ENCODE measurements at places on chromosomes 5 and 9. TPM values are rescaled to one million over a fixed set of nuclear protein-coding genes. Genes with fewer than 3 reads are reported as not detected.

Gene TTC33
- total RNA-seq = 13.5 TPM

Gene PLEKHG4B
- not detected for total RNA-seq

Gene NEUROG1
- total RNA-seq = not detected

Gene DMRT2
- not detected for total RNA-seq

Gene TNC
- total RNA-seq = not detected

DNA sequence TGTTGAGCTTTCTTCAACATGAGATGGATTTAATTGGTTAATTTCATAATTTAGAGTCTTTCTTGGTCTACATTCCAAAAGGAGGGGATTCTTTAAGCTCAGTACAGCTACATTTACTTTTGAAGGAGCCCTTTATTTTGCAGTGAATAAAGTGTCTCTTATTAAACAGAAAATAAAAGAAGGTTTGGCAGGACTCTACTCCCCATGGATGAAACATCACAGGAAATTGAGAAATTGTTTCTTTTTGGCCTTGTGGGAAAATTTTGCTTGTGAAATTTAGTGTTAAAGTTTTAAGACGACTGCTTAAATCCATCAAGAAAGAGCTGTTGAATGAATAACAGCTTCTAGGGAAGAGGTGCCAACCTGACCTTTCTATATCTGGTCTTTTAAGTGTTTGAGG, 187.7 kb downstream of the NTRK2 start:
- H3K27me3 ChIP-seq = peaks cover 53% of the 10 kb centered on the region
- no peaks in the 10 kb centered on the region for H3K36me3 ChIP-seq
- no peak overlapping the region for H3K4me3 ChIP-seq
- H3K4me1 ChIP-seq = no peaks in the 10 kb centered on the region

- peak overlapping the region; percentile 82 for H3K27ac ChIP-seq
- H3K4me1 ChIP-seq = peaks cover 44% of the 10 kb centered on the region
- no peak for DNase-seq
- H3K4me3 ChIP-seq = no peak overlapping the region
- no peaks in the 10 kb centered on the region for H3K27me3 ChIP-seq
Measured at GRCh38 chr5:102289251-102289899, 6.7 kb downstream of the SLCO4C1 start.

- no peak for DNase-seq
- H3K27me3 ChIP-seq = no peaks in the 10 kb centered on the region
- H3K4me3 ChIP-seq = no peak overlapping the region
- no peaks in the 10 kb centered on the region for H3K4me1 ChIP-seq
- no peak overlapping the region for H3K27ac ChIP-seq
Measured at GRCh38 chr5:163645421-163646416, 140.3 kb downstream of the MAT2B start.

DNA sequence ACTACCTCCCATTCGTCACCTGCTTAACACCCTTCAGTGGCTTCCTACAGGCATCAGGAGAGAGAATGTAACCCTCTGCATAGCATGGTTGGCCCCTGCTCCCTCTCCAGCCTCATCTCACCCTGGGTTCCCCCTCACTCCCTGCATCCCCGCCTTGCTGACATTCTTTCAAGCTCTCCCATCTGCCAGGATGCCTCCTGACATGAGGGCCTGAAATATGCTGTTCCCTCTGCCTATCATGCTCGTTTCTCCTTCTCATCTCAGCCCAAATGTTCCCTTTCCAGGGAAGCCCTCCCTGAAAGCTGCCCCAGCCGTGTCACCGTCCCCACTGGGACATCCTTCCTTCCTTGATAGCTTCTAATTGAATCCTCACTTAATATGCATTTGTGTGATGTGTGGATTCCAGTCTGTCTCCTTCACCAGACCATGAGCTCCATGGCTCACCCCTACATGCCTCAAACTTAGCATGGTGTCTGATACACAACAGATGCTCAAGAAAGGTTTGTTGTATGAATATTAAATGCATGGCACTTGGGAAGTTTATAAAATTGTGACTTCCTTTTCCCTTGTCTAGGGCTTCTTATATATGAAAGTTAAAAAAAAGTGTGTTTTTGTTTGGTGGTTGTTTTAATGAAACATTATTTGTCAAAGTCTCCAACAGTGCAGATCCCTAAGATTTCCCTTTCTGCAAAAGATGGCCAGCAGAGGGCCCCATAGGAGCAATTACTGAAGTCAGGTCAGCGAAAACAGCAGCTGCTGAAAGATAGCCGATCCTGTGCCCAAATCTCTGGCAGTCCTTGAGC, 7.3 kb upstream of the C5orf58 start:
- H3K27ac ChIP-seq = peak overlapping the region; percentile 24
- peaks cover 3% of the 10 kb centered on the region for H3K4me1 ChIP-seq
- no peaks in the 10 kb centered on the region for H3K36me3 ChIP-seq
- H3K27me3 ChIP-seq = no peaks in the 10 kb centered on the region
- DNase-seq = peak; percentile 68

DNA sequence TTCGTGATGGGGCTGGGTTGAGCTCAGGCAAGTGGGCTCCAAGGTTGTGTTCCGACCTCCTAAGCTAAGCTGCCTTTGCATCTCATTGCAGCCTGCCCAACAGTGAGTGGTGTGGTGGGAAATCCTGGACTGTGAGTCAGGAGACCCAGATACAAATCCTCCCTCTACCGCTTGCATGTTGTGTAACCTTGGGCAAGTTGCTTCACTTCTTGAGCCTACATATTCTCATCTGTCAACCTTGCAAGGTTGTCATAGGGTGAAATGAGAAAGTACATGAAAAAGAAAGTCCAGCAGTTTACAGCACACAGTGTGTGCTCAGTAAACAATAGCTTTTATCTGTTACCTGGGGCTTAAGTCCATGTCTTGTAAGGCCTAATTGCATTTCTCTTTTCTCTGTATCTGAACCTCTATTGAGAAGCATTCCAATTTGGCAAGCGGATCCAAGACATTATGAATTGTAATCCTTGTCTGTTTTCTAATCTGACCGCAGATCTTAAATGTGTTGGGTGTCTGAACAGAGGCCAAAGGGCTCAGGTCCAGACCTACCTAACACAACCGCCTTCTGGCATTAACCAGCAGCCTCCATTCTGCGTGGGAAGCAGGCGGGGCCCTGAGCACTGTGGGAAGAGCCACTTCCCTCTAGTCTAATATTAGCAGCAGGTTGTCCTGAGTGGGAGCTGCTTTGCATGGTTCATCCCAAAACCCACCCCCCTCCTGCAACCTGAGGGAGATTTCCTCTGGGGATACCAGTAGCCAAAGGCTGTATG, 1.8 kb upstream of the GALNT12 start:
- H3K27me3 ChIP-seq = peaks cover 31% of the 10 kb centered on the region
- no peaks in the 10 kb centered on the region for H3K36me3 ChIP-seq
- DNase-seq = no peak
- peaks cover 20% of the 10 kb centered on the region for H3K4me1 ChIP-seq

DNA sequence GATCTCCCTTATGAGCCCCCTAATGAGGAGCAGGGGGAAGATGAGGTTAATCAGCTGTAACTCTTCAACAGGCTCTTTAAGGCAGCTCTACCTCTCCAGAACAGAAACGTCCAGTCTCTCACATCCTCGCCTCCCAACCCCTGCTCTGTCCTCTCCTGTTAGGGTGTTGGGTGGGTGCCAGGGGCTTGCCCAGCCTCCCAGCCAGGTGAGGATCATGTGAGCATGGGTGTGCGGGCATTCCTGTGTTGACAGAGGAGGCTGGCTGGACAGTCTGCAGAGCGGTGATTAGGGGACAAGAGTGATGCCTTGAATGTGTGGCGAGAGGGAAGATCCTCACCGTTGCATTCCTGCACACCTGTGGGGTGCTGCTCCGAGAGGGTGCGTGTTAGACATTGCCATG, 51.7 kb downstream of the CCDC180 start:
- DNase-seq = no peak
- H3K4me1 ChIP-seq = no peaks in the 10 kb centered on the region
- no peaks in the 10 kb centered on the region for H3K27me3 ChIP-seq
- H3K27ac ChIP-seq = no peak overlapping the region

GRCh38 chr9:110033869-110034268, 174.1 kb downstream of the C9orf152 start:
- peaks cover 10% of the 10 kb centered on the region for H3K27me3 ChIP-seq
- DNase-seq = no peak
- no peaks in the 10 kb centered on the region for H3K36me3 ChIP-seq
- no peak overlapping the region for H3K4me3 ChIP-seq

GRCh38 chr5:67002832-67003684, 193.5 kb downstream of the CD180 start:
- H3K27ac ChIP-seq = peak overlapping the region; percentile 97
- no peaks in the 10 kb centered on the region for H3K27me3 ChIP-seq
- H3K36me3 ChIP-seq = no peaks in the 10 kb centered on the region
- DNase-seq = no peak
- H3K4me3 ChIP-seq = peak overlapping the region; percentile 87
- peaks cover 13% of the 10 kb centered on the region for H3K4me1 ChIP-seq

- no peak for DNase-seq
- no peaks in the 10 kb centered on the region for H3K27me3 ChIP-seq
- H3K4me3 ChIP-seq = no peak overlapping the region
Measured at GRCh38 chr9:108664309-108665255, 191.2 kb downstream of the ACTL7B start.

DNA sequence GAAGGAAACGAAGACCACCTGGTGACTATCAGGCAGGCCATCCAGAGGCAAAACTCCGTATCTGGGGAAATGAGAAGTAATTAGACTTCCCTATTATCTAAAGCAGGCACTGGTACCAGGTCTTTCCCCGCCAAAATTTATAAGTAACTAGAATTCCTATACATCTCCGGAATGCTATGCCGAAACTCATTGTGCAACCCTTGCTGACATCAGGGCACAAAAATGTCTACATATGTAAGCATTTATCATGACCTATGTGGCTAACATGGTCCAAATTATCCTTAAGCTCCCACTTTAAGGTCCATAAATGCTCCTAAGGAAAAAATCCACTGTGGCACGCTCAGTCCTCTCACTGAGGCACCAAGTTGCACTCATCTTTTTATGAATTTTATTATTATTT, 17.8 kb downstream of the ACTL7B start:
- DNase-seq = no peak
- H3K27me3 ChIP-seq = peaks cover 9% of the 10 kb centered on the region
- H3K4me1 ChIP-seq = peaks cover 8% of the 10 kb centered on the region
- H3K27ac ChIP-seq = no peak overlapping the region
- H3K36me3 ChIP-seq = no peaks in the 10 kb centered on the region

DNA sequence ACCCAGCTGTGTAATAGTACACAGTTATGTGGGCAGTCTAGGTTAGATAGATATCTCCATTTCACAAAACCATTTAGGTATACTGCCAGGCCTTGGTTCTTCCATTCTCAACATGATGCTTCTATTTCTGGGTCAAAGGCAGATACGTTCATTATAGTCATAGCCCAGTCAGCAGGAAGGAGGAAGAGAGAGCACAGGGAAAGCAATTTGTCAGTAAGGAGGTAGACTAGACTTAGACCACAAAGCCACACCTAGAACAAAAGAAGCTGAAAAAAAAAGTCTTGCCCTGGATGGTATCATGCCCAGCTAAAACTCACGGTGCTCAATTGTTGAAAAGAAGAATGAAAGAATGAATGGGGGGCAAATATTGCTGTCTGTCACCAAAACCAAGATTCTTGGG, 7.6 kb downstream of the INVS start:
- no peaks in the 10 kb centered on the region for H3K4me1 ChIP-seq
- no peak overlapping the region for H3K27ac ChIP-seq
- no peak for DNase-seq
- no peak overlapping the region for H3K4me3 ChIP-seq
- no peaks in the 10 kb centered on the region for H3K27me3 ChIP-seq

GRCh38 chr9:17402309-17402708, 176.6 kb upstream of the SH3GL2 start:
- no peak overlapping the region for H3K27ac ChIP-seq
- H3K4me3 ChIP-seq = no peak overlapping the region
- H3K27me3 ChIP-seq = no peaks in the 10 kb centered on the region
- no peak for DNase-seq

DNA sequence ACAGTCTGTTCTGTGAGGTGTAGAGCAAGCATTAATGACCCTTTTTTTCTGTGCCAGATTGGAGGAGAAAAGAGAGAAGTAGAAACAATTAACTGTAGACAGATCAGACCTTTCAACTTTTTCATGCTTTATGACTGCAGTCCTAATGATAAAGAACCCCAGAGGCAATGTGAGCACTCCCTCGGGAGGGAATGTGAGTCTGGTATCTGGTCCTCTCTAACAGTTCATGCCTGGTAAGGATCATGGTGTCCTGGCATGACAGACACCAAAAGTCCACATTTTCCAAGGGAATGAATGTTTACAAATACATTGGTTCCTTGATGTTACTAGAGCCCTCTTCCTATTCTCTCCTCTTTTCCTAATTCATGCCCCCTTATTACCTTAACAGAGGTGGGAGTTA, 70.3 kb downstream of the MTAP start:
- no peak overlapping the region for H3K27ac ChIP-seq
- no peak for DNase-seq
- H3K4me1 ChIP-seq = peaks cover 11% of the 10 kb centered on the region

- H3K4me3 ChIP-seq = no peak overlapping the region
- DNase-seq = no peak
- no peaks in the 10 kb centered on the region for H3K27me3 ChIP-seq
- no peaks in the 10 kb centered on the region for H3K36me3 ChIP-seq
Measured at GRCh38 chr9:5835808-5836207, 2.9 kb upstream of the ERMP1 start.

- no peaks in the 10 kb centered on the region for H3K27me3 ChIP-seq
- H3K27ac ChIP-seq = no peak overlapping the region
- H3K4me1 ChIP-seq = no peaks in the 10 kb centered on the region
- no peak for DNase-seq
- no peak overlapping the region for H3K4me3 ChIP-seq
- peaks cover 23% of the 10 kb centered on the region for H3K36me3 ChIP-seq
Measured at GRCh38 chr5:173953528-173954090, 35.4 kb upstream of the C5orf47 start.

DNA sequence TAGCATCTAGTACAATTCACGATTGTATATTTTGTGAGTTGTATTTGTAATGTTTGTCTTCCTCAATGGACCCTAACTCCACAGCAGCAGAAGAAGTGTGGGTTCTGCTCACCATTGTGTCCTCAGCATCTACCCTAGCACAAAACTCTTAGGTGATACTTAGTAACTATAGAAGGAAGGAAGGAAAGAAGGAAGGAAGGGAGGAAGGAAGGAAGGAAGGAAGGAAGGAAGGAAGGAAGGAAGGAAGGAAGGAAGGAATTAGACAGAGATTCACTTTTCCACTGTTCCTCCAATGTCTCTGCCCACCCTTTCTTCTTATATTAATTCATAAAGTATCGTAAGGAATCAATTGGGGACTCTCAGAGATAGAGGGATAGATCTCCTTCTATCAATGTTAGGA, 288.2 kb downstream of the NFIB start:
- no peak overlapping the region for H3K4me3 ChIP-seq
- DNase-seq = no peak
- H3K27me3 ChIP-seq = no peaks in the 10 kb centered on the region
- H3K4me1 ChIP-seq = no peaks in the 10 kb centered on the region
- peaks cover 5% of the 10 kb centered on the region for H3K36me3 ChIP-seq

Data from natural killer cell treated with Interleukin-12 subunit alpha and Interleukin-12 subunit beta and Interleukin-15 and Interleukin-18, amount 100 ng/mL, for 72 hours (primary cell).